ENCODE measurements at places on chromosomes 4 and X. TPM values are rescaled to one million over a fixed set of nuclear protein-coding genes. Genes with fewer than 3 reads are reported as not detected.

- DNase-seq, result no peak
- H3K36me3 ChIP-seq, result no peaks in the 10 kb centered on the region
- no peak overlapping the region for H3K27ac ChIP-seq
- peaks cover 3% of the 10 kb centered on the region for H3K4me1 ChIP-seq
- H3K4me3 ChIP-seq, result no peak overlapping the region
- H3K27me3 ChIP-seq, result no peaks in the 10 kb centered on the region
Measured at GRCh38 chr4:21869978-21870745, 78.4 kb downstream of the KCNIP4 start.

- H3K36me3 ChIP-seq, result no peaks in the 10 kb centered on the region
- H3K27me3 ChIP-seq, result peaks cover 26% of the 10 kb centered on the region
- H3K4me3 ChIP-seq, result peak overlapping the region; percentile 84
- H3K4me1 ChIP-seq, result peaks cover 6% of the 10 kb centered on the region
- no peak for DNase-seq
Measured at GRCh38 chrX:137427426-137427778, 138.5 kb upstream of the ZIC3 start.

DNA sequence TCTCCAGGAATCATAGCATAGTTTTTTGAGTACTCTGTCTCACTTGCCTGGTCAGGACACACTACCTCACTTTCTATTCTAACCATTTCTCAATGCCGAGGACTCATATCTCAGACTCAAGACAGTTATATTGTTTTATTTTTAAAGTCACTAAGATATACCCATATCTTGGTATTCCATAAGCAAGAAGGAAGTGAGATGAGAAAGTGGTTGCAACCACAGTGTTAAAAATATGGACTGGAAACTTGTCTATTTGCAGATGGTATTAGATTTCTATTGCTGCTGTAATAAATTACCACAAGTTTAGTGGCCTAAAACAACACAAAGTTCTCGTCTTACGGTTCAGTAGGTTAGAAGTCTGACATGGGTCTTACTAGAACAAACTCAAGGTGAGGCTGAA is 344.8 kb upstream of the MAGEB2 start:
- no peak overlapping the region for H3K27ac ChIP-seq
- no peaks in the 10 kb centered on the region for H3K36me3 ChIP-seq
- H3K4me3 ChIP-seq, result no peak overlapping the region
- H3K4me1 ChIP-seq, result no peaks in the 10 kb centered on the region
- no peaks in the 10 kb centered on the region for H3K27me3 ChIP-seq

GRCh38 chr4:57291911-57292310 is 181.7 kb upstream of the IGFBP7 start:
- H3K4me1 ChIP-seq, result peaks cover 7% of the 10 kb centered on the region
- no peak overlapping the region for H3K27ac ChIP-seq

DNA sequence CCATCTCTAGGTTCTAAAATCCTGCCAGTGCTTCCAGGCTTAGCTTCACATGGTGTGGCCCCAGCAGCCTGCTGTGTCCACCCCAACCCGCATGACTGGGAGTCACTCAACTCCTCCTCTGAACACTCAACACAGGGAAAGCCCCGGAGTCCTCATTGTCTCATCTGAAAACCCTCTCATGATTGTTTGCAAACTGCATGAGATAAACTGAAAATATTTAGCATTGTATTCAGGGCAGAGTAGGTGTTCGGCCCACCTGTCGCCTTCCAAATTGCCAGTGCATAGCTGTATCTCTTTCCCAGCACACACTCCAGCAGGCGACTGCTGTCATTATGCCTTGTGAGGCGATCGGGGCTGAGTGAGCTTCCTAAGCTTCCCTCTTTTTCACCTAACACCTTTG is 76.7 kb upstream of the SORBS2 start:
- H3K4me3 ChIP-seq, result no peak overlapping the region
- peaks cover 39% of the 10 kb centered on the region for H3K36me3 ChIP-seq
- no peak overlapping the region for H3K27ac ChIP-seq

- H3K27ac ChIP-seq, result no peak overlapping the region
- peaks cover 34% of the 10 kb centered on the region for H3K27me3 ChIP-seq
- DNase-seq, result peak; percentile 15
- H3K4me1 ChIP-seq, result 0 out of 2 replicates have a peak, but pooled peaks cover 3% of the 10 kb centered on the region
- peak overlapping the region; percentile 51 for H3K4me3 ChIP-seq
- peaks cover 4% of the 10 kb centered on the region for H3K36me3 ChIP-seq
Measured at GRCh38 chrX:129651756-129652564, 2.8 kb downstream of the APLN start.

DNA sequence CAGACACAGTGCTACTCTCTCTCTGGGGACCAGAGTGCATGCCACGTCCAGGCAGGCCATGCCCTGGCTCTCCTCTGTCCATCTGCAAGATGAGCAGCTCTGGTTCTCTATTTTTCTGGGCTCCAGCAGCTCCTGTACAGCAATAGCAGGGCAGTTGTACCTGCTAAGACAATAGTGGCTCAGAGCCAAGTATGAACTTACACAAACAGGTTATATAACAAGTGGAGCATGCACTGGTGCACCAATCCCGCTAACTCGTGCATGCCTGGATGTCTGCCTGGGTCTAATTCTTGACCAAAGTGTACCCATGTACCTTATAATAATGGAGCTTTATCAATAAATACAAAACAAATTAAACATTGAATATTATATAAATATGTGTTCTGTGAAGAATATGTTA is 392.3 kb downstream of the CENPC start:
- no peaks in the 10 kb centered on the region for H3K36me3 ChIP-seq
- no peak for DNase-seq
- no peak overlapping the region for H3K27ac ChIP-seq

DNA sequence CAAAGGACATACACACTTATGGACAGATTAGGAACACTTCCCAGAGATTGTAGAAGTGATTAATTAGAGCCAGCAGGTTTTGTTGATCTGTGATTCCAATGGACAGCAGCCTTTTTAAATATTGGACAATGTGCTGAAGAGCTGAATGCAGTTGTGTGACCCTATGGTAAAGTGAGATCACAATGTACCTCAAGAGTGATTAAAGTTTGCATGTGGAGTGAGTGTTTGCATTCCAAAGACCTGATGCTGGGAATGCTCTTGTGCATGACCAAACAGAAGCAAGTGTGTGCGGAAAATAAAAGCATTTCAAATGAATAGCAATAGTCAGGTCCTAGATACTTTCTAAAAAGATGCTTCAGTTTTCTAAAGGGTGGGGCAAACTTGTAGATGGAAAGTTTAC is 154.1 kb downstream of the BANK1 start:
- H3K4me3 ChIP-seq, result no peak overlapping the region
- H3K4me1 ChIP-seq, result peaks cover 9% of the 10 kb centered on the region
- H3K27me3 ChIP-seq, result no peaks in the 10 kb centered on the region
- no peaks in the 10 kb centered on the region for H3K36me3 ChIP-seq
- DNase-seq, result no peak

DNA sequence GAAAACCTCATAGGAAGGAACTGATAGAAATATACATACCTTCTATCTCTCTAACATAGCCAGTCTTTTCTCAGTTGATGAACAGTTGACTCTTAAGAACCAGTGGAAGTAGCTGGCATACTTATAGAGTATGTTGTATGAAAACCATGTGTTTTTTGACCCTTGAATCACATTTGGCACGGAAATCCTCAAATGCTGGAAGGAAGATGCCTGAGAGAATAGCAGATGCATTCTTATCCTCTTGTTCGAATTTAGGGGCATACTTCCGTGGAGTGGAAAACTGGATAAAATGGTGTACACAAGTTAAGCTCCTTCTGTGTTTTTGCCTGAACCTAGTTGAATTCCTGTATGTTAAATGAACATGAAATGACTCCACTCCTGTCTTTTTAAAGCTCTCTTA is 145.5 kb downstream of the PCDH7 start:
- H3K36me3 ChIP-seq, result no peaks in the 10 kb centered on the region
- no peaks in the 10 kb centered on the region for H3K4me1 ChIP-seq
- no peak overlapping the region for H3K27ac ChIP-seq
- DNase-seq, result no peak
- no peaks in the 10 kb centered on the region for H3K27me3 ChIP-seq
- H3K4me3 ChIP-seq, result no peak overlapping the region

DNA sequence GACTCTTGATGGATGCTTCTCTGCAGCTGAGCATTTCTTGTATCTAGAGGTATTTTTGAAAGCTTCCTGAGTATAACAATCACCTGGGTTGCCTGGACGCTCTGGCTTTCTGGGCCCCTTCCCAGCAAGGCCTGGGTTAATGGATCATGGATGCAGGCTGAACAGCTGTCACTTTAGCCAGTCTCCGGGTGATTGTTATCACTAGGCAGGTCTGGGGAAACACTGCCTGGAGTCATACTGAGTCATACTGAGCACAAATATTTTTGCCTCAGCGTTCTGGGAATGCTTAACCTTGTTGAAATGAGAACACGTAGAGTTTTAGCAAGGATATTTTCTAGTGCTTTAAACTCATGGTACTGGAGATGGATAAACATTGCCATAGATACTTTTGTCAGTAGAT is 102.6 kb downstream of the PHEX start:
- H3K27me3 ChIP-seq, result no peaks in the 10 kb centered on the region
- peaks cover 4% of the 10 kb centered on the region for H3K4me1 ChIP-seq
- H3K27ac ChIP-seq, result no peak overlapping the region
- H3K36me3 ChIP-seq, result no peaks in the 10 kb centered on the region
- DNase-seq, result no peak

- no peaks in the 10 kb centered on the region for H3K27me3 ChIP-seq
- H3K4me1 ChIP-seq, result no peaks in the 10 kb centered on the region
- H3K36me3 ChIP-seq, result no peaks in the 10 kb centered on the region
- no peak for DNase-seq
- no peak overlapping the region for H3K4me3 ChIP-seq
Measured at GRCh38 chr4:104457308-104457981, 37.2 kb downstream of the CXXC4 start.

DNA sequence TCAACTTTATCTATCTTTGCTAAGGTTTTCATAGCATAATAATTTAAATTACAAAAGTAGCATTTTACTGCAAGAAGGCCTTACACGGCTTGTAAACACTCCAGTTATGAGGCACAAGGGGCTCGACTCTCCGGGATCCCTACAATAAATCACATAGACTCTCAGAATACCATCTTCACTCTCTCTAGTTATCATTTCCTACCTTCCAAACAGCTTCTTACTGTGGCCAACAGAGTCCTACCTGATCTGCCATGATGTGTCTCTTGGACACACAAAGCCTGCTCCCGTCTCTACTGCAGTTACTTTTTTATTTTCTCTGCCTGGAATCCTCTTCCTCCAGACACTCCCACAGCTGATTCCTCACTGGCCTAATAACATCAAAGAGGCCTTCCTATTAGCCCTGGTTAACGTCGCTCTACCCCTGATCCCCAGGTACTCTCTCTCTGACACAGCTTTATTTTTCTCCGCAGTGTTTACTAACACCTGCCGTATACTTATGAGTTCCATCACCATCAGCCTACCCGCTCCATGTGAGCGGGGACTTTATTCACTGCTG is 559.6 kb upstream of the DIPK2B start:
- no peak overlapping the region for H3K27ac ChIP-seq
- peaks cover 3% of the 10 kb centered on the region for H3K4me1 ChIP-seq

DNA sequence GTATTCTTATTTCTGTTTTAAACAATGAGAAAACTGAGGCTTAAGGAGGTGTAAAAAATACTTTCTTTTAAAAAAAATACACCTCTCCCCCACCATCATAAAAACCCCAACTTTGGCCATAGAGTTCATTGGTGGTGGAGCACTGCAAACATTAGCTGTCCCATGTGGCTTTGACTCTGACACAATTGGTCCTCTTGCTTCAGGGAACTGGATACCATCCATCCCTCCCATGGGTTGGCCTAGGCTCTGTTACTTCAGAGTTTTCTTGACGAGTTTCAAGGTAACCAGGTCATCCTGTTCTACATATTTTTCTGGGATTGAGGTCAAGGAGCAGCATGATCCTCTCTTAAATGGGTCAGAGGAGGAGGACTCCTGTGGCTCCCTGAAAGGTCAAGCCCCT is 50.5 kb downstream of the TMEM164 start:
- H3K4me1 ChIP-seq, result no peaks in the 10 kb centered on the region
- DNase-seq, result no peak
- H3K4me3 ChIP-seq, result no peak overlapping the region
- no peak overlapping the region for H3K27ac ChIP-seq

- no peak for DNase-seq
- no peak overlapping the region for H3K27ac ChIP-seq
- no peaks in the 10 kb centered on the region for H3K36me3 ChIP-seq
- no peaks in the 10 kb centered on the region for H3K4me1 ChIP-seq
- no peak overlapping the region for H3K4me3 ChIP-seq
Measured at GRCh38 chr4:8433136-8433535, 7.4 kb downstream of the ACOX3 start.

The ZFYVE28 gene
- 1.2 TPM for total RNA-seq

The AMBN gene
- total RNA-seq, result not detected

The ASB12 gene
- 0.29 TPM for total RNA-seq

The MAOA gene
- total RNA-seq, result 0.44 TPM

The RPS6KA6 gene
- 10.5 TPM for total RNA-seq

The SPANXN3 gene
- not detected for total RNA-seq

The HERC5 gene
- total RNA-seq, result 17.2 TPM

Data from H9 (cell line).